ENCODE measurements at places on chromosomes 7 and 10. TPM values are rescaled to one million over a fixed set of nuclear protein-coding genes. Genes with fewer than 3 reads are reported as not detected.

DNA sequence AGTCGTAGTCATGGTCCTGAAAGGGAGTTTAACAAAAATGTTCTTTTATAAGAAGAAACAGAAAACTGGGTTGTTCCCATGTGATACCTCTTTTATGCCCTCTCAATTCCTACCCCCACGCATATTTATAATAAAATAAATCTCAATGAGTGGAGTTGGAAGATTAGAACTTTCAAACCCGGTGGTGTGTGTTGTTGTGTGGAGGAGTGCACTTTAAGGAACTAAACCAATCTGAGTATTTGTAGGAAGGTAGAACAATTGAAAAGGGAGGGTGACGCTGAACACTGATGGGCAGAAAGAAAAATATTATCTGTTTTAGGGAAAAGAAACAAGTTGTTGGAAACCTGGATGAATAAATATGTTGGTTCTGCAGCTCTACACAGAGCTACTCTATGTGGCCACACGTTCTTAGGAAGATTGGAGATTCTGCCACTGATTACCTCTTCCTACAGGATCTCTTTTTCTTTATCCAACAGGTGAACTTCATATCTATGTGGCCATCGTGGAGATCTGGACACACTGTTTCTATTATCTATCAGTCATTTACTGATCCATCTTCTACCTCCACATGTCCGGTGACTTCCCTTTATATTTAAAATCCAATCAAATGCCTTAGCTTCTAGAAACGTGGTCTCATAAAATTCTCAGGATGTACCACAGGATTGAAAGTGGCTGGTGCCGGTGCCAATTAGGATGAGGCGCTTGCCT is 13.1 kb upstream of the GATA3 start:
- no peak for DNase-seq

- no peak for DNase-seq
Measured at GRCh38 chr7:74051193-74051592, 23.2 kb downstream of the ELN start.

- no peak for DNase-seq
Measured at GRCh38 chr7:106793015-106793975, 71.8 kb upstream of the PIK3CG start.

DNA sequence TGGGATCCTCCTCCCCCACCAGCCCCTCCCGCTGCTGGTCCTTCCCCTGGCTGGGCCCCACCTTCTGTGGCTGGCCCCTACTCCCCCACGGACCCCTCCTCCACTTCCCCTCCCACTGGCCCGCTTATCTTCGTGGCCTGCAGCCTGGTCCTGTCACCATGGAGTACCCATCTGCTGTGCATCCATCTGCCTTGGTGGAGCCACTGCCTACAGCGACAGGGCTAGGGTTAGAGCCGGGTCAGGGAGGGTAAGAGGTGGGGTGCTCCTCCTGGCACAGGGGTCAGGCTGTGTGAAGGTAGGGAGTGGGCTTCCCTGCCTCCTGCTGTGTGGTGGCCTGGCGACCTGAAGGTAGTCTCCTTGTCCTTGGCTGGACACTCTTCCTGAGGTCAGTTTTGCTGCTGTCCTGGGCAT is 5.2 kb downstream of the ADCY1 start:
- DNase-seq = no peak

The TPST1 gene
- total RNA-seq = 6.0 TPM

Measured in left ventricle myocardium superior (tissue), 1 donor.